ENCODE measurements at places on chromosomes 12 and 14. TPM values are rescaled to one million over a fixed set of nuclear protein-coding genes. Genes with fewer than 3 reads are reported as not detected.

TRIM9 gene
- 1.1 TPM for total RNA-seq

DNA sequence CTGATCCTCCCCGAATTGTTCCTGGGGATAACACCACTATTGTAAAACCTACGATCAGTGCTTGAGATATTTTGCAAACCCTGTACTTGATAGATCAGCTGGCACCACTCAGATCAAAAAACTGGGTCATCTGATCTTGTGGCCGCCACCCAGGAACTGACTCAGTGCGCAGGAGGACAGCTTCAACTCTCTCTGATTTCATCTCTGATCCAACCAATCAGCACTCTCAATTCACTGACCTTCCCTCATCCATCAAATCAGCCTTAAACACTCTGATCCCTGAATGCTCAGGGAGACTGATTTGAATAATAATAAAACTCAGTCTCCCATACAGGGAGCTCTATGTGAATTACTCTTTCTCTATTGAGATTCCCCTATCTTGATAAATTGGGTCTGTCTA lies 4.2 kb upstream of the XPOT start:
- peak; percentile 87 for DNase-seq

DNA sequence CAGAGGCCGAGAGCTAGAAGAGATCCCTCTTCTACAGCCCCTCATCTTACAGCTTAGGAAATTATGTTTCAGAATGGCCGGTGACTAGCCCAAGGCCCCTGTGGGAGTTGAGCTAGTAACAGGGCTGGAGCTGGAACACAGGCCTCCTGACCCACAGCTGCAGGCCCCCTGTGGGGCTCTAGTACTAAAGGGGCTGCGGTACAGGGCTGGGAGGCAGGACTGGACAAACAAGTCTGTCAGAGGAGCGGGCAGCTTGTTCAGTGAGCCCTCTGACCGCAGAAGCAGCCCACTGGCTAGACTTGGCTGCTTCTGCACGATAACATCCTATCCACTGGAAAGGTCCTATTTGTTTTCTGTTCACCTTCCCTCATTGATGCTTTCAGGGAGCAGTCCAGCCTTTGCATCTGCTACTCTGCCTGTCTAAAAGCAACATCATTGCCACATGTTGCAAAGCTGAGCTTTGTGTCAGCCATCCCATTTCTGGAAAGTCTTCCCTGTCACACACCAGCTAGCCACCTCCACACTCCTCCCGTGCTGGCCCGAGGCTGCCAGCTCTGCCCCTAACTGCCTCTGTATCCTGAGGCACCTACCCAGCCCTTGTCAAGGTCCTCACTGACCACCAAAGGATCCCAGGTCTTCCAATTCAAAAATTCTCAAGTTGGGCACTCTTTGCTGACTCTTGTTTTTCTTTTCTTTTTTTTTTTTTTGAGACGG lies 10.2 kb downstream of the PSMC1 start:
- no peak for DNase-seq

DNA sequence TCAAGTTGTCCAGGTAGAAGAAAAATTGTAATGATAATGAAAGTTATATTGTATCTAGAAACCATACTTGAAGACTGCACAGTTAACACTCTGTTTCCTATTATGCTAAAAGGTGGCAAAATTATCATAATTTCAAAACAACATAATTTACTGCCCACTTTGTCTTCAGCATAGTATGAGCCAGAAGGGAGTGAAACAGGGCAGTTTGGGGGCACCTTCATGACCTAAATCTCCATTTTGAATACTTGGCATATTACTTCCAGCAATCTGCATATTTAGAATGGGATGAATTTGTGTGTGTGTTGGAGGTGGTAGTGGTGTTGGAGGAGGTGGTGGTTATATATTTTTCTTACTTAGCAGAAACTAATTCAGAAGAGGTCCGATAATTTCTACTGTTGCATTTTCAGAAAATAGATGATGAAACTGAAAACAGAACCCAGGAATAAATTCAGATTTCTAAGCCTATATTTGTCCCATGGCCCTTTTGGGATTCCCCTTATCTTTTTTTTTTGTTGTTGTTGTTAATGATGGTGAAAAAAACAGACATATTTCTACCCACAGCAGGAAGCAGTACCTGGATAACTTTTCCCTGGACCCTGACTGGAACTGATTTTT lies 26.6 kb upstream of the FRMD6 start:
- no peak for DNase-seq

GRCh38 chr12:6324936-6325750 lies 14.7 kb downstream of the PLEKHG6 start:
- peak; percentile 76 for DNase-seq

DNA sequence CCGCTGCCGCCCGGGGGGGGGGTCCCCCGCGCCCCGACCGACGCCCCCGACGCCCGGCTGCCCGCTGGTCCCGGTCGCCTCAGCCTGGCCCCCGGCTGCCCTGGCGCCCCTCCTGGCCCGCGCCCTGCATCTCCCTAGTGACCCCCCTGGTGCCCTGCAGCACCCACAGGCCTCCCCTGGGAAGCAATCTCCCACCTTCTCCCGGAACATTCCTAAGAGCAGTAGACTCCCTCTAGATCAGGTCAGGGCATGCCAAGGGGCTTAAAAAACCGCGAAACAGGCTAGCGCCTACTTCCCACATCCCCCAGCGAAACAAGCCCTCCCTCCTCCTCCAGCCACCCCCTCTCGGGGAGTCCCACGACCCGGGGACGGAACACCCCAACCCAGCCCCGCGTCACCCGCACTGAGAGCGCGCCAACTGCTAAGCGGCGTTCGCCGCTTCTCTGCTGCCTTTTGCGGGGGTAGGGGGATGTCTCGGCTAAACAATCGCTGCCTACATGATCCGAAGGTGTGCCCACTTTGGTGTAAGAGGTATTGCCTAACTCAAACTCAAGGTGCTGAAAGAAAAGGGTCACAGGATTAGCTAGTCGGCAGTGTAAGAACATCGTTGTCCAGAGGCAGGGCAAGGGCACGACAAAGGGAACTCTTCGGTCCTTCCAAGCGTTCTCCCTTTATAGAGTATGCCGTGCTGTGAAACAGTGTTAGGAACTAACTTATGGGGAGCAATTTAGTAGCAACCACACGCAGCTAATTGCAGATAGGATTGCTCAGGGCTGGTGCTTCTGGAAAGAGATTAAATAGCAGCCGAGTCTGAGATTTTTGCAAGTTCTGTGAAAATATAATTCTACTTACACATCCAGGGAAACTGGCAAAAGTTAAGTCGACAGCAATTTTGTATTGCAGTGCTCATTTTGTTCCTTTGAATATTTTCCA lies 619 bp upstream of the NTN4 start:
- DNase-seq: peak; percentile 87
